ENCODE measurements at places on chromosomes 6 and 20.

- no peak for DNase-seq
Measured at GRCh38 chr20:60125513-60125912, 167.3 kb downstream of the CDH26 start.

- no peak for DNase-seq
Measured at GRCh38 chr20:47993035-47993755, 207.9 kb upstream of the SULF2 start.

GRCh38 chr6:139531148-139532115 lies 157.0 kb upstream of the CITED2 start:
- no peak for DNase-seq

DNA sequence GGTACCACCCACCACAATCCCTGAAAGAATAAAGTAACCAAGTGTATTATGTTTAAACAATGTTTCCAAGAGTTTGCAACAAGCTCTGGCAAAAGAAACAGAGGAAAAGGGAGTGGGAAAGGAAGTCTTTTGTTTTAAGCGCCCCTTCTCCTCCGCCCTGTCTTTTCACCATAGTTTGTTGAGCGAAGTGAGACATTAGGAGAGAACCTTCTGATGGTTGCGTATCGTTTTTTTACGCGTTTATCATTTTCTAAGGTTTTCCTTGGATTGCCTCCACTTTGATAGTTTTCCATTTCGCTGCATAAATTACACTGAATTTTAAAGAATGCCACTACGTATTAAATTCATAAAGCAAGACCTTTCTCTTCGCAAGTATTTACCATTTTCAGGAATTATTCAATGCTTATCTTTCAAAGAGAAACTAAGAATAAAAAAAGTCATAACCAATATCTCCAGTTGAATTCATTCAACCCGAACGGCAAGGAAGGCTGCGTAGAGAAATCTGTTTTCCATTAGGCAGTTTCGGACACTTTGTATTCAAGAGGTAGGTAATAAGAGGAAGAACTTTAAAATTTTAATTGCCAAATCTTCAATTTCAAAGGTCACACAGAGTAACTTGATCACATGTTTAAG lies 920 bp upstream of the EPHA7 start:
- DNase-seq = no peak

DNA sequence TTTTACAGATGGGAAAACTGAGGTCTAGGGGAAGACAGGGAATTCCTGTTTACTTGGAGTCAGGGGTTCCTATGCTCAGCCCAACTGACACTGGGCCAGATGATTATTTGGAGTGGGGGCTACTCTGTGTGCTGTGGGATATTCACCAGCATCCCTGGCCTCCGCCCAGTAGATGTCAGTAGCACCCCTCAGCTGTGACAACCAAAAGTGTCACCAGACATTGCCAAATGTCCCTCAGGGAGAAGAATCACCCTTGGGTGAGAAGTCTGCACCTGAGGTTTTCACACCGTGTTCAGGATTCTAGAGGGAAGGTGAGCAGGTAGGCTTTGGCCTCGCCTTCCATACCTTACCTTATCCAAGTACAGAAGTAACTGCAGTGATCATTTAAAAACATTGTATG lies 27.6 kb downstream of the CDH26 start:
- DNase-seq = no peak

DNA sequence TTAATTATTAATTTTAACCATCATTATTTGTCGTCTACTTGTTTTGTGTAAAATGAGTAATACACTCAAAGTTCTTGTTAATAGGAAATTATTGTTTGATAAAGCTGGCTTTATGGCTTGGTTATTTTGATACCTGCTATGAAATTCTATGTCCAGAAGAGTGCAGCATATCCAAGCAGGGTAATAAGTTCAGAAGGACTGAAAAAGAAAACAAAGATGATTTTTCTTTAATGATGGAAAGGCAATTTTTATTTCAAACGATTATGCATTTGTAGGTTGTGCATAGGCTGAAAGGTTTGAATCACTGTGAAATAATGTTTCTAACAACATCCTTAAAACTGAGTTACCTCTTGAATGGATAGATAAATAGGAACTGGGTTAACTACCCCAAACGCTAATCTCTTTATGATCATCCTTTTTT lies 1.4 kb upstream of the MAN1A1 start:
- no peak for DNase-seq
